Neural progenitor cell (in vitro differentiated cells): ENCODE measurements at places on chromosomes 2 and 18. TPM values are rescaled to one million over a fixed set of nuclear protein-coding genes. Genes with fewer than 3 reads are reported as not detected.
A peak's percentile ranks its signal among the peaks of the same experiment; 100 is the strongest.

- no peak for DNase-seq
Measured at GRCh38 chr2:11156396-11157075, 1.3 kb downstream of the SLC66A3 start.

GRCh38 chr2:161480123-161480522, 64.0 kb downstream of the TBR1 start:
- DNase-seq, result no peak

The KLF11 gene
- 9.6 and 9.7 TPM in 2 replicates for total RNA-seq

- no peak for DNase-seq
Measured at GRCh38 chr2:61091485-61091884, 25.8 kb downstream of the SANBR start.

DNA sequence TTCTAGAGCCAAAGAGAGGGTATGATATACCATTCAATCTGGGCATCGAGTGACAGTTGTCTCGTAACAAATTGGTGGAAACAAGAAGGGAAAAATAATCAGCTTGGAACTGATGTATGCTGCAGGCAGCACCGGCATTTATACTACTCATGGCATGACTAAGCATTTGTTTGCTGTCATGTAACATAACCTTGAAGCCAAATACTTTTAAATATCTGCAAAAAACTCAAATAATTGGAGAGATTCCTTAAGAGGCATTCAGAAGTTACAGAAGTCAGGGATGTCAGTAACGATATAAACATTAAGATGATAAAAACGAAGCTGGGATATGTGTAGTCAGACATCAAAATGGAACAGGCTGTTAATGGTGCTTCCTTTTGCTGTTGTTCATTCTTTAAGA, 157.3 kb upstream of the MMADHC start:
- DNase-seq, result no peak

The TDRD15 gene
- total RNA-seq, result not detected in 2 replicates

DNA sequence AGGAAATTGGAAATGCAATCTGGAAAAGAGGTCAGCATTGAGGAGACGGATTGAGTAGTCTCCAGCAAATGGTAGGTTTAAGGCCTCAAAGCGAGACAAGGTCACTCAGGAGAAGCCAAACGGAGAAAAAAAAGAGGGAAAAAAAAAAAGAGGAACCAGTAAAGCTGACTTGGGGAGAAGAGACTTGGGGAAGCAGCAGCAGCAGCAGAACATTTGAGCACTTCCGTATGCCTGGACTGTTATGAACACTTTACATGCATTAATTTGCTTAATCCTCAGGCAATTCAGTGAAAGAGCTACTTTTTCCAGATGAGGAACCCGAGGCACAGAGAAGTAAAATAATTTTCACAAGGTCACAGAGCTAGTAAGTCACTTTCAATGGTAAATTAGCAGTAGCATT, 81.3 kb downstream of the OSBPL6 start:
- no peak for DNase-seq

- DNase-seq, result no peak
Measured at GRCh38 chr18:25898965-25899364, 191.4 kb downstream of the SS18 start.

The ATP6V1B1 gene
- total RNA-seq, result 0.99 and 1.1 TPM in 2 replicates

DNA sequence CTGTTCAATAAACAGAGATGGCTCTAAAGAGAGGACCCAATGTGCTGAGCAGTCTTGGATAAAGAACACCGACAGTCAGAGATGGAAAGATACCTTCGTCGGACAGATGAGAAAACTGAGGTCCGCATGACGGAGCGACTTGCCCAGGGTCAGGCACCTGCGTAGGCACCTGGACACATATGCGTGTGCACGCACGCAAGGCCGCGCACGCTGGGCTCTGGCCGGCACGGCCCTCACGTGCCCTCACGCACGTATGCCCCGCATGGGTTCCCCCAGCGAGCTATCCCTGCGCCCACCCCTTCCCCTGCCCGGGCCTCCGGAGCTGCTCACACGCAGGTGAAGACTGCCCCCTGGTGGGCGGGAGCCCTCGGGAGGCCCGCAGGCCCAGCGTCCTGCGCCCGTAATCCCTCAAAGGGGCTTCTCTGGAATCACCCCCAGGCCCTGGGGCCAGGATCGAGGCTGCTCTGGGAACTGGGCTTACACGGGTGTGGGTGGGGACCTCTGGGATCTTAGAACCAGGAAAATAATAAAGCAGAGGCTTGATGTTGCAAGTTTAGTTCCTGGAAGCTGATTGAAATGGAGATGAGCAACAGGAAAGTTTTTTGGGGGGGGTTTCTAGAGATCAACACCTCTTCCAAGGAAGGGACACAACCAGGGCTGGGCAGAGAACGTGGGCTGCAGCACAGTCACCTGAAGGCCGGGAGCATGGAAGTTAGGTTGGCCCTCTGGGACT, 246.3 kb downstream of the TNS1 start:
- peak; percentile 94 for DNase-seq

GRCh38 chr2:159098361-159098760, 129.9 kb downstream of the TANC1 start:
- no peak for DNase-seq

- DNase-seq, result no peak
Measured at GRCh38 chr18:62420151-62420512, 95.0 kb downstream of the TNFRSF11A start.

DNA sequence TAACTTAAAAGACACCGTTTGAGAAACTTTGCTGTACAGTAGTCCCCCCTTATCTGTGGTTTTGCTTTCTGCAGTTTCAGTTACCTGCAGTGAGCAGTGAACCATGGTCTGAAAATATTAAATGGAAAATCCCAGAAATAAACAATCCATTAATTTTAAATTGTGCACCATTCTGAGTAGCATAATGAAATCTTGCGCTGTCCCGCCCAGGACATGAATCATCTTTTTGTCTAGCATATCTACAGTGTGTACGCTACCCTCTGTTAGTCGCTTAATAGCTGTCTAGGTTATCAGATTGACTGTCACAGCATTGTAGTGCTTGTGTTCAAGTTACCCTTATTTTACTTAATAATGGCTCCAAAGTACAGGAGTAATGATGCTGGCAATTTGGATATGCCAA, 6.1 kb downstream of the ARPC2 start:
- no peak for DNase-seq

DNA sequence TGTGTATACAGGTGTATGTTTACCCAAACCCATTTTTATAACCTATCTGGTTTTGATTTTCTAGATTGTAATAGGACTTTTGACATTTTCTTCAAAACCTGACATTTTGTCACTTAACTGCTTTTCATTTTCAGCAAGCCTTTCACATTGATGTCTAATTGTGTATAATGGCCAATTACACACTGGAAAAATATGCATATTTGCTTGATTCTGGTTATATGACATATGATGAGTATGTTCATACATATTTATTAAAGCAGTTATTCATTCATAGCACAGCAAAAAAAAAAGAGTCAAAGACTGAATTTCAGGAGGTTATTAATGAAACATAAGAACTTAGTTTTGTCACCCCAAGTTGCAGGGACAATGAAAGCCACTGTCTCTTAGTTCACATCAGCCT, 307.7 kb upstream of the TNP1 start:
- DNase-seq, result no peak

The CMPK2 gene
- total RNA-seq, result 0.31 TPM in 1 of 2 replicates, not detected in the other

DNA sequence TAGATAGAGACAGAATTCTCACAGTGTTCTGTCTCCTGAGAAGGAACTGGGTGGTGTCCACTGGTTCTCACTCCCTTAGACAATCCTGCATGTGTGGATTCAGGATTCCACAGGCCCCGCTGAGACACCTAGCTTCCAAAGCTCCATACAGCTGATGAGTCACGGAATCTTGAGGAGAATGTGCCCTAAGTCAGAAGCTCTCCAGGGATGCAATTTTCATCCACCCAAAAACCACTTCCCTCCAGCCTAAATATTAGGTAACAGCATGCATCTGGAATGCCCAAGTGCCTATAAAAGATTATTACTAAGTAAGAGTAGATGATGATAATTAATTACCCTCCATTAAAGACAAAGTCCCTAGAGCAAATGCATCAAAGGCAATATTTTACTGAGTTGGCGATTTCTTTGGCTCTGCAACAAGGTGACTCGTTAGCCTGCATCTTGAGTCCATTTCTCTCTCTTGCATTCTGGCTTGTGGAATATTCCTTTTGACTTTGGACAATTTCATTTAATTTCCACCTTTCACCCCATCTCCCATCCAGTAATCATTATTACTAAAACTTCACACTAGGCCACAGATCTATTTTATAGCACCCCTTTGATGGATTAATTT, 475.1 kb downstream of the TNS1 start:
- DNase-seq, result no peak

DNA sequence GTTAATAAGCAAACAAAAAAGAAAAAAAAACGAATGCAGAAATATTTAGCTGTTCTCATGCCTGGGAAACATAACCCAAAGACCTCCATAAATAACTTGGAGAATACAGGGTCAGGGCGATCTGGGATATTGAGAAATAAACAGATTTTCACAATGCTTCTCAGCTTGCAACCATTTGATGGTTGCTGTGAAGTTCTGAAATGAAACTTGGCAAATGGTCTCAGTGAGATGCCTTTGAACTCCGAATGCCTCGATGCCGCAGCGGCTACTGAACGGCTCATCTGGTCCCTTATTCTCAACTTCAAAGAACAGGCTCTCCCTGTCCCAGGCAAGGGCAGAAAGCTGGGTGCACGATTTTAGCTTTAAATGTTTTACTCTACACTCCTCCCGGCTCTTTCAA, 78.1 kb downstream of the ZNF516 start:
- DNase-seq, result no peak

DNA sequence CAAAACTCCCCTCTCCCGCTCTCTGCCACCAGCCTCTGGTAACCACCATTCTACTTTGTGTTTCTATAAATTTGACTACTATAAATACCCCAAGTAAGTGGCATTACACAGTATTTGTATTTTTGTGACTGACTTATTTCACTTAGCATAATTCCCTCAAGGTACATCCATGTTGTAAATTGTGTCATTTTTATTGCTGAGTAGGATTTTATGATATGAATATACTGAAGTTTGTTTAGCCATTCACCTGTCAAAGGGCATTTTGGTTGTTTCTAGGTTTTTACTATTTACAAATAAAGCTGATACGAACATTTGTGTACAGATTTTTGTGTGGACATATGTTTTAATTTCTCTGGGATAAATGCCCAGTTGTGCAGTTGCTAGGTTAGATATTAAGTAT, 174.0 kb upstream of the MMADHC start:
- DNase-seq, result no peak

- DNase-seq, result peak; percentile 93
Measured at GRCh38 chr18:49561289-49562193, at the start of gene LIPG. TSS of gene LIPG (plus strand) at chr18:49562057. CDS start at chr18:49562309, 252 bp downstream.

The ALPG gene
- not detected in 2 replicates for total RNA-seq

GRCh38 chr2:17615728-17616351, 75.3 kb downstream of the VSNL1 start:
- no peak for DNase-seq

DNA sequence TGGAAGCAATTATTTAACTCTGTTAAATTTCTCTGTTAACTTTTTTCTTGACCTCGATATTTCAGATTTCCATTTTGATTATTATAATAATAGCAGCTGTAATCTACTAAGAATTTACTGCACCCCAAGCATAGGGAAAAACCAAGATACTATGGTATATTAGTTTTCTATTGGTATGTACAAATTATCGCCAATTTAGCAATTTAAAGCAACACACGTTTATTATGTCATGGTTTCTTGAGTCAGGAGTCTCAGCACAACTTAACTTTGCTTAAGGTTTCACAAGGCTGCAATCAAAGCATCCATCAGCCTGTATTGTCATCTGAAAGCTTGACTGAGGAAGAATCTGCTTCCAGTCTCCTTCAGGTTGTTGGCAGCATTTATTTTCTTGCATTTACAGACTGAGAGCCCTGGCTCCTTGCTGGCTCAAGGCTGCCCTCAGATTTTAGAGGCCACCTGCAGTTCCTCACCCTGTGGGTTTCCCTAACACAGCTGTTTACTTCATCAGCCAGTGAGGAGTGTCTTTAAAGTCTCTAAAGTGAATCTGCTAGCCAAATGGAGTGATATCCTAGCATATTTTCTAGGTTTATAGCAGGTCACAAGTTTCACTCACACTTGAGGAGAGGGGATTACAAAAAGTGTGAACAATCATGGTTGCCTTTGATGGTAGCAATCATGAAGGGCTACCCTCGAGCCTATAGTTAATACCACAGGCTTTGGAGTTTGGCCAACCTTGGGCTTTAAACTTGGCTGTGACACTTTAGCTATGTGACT, 4.4 kb upstream of the VPS54 start:
- DNase-seq, result peak; percentile 12

GRCh38 chr2:182064019-182064778, 78.5 kb downstream of the PPP1R1C start:
- DNase-seq, result no peak

DNA sequence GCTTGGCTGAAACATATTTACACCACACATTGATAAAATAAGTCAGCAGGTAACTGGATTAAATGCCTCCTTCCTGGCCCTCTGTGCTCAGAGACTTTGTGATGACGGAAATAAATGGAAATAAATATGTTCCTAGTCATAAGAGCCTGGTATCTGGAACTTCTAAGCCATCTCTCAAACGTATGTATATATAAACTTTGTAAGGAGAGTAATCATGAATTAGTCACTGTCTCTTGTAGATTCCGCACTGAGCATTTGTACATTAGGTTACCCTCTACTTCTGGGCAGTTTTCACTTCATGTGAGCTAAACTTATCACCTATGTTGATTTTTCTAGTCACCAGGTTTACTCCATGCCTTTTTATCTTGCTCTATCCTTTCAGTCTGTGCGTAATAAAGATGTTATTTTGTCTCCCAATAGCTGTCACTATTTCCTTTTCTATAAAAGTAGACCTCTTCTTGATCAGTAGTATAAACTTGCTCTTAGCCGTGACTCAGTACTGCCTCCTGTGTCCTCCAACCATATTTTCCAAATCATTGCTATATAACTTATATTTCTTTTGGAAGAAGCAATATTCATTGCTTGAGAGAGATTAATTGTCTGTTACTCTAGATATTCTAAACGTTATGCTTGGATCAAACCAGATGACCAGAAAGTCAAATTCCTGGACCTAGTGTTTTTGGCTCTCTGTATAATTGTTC, 53.2 kb downstream of the FEZ2 start:
- DNase-seq, result no peak

- no peak for DNase-seq
Measured at GRCh38 chr2:226885769-226886435, 50.0 kb downstream of the RHBDD1 start.

The CCDC150 gene
- total RNA-seq, result 56.1 and 69.4 TPM in 2 replicates

GRCh38 chr2:203042178-203042577, 27.5 kb downstream of the NBEAL1 start:
- no peak for DNase-seq

- DNase-seq, result no peak
Measured at GRCh38 chr2:11541693-11542274, 7.9 kb downstream of the GREB1 start.

DNA sequence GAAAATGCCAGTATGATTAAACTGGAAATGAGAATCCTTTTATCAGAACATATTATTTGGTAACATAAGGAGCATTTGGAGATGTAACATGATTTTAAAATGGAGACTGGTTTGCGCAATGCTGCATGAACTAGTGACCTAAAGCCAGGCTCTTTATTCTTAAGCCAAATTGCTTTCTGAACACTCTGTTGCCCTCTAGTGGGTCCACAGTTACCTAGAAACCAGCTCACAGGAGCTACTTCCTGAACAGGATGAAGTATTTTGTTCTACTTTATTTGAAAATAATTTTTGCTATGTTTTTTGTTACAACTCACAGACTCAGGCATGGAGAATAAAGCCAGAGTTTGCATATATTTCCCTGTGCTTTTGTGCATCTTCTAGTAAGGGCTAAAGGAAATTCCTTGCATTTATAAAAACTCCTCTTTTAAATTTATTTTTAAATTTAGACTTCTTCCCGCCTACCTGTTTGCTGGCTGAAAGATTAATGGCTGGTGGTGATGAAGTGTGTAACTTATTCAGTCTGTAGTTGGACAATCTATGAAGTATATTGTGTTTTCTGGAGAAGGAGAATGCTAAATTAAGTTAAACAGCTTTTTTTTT, 146.7 kb downstream of the PARD3B start:
- DNase-seq, result peak; percentile 81
